ENCODE measurements at places on chromosomes 5 and 9.

DNA sequence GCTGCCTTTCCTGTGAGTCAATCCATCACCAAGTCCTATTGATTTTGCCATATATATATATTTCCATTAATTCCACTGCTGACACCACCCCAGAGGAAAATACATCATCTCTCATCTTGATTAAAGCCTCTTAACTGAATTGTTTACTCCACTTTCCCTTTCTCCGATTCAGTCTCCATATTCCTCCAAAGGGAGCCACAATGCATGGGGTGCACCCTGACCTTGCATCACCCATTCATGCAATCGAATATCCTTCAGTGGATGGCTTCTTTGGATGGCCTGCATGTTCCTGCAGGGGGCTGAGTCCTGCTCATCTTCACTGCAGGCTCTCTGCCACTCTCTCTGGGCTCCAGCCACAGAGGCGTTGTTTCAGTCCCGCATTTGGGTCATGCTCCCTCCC, 231.0 kb downstream of the SNX18 start:
- H3K4me3 ChIP-seq = no peak overlapping the region
- no peak for DNase-seq
- H3K27me3 ChIP-seq = no peaks in the 10 kb centered on the region
- H3K4me1 ChIP-seq = peaks cover 9% of the 10 kb centered on the region
- no peaks in the 10 kb centered on the region for H3K36me3 ChIP-seq

DNA sequence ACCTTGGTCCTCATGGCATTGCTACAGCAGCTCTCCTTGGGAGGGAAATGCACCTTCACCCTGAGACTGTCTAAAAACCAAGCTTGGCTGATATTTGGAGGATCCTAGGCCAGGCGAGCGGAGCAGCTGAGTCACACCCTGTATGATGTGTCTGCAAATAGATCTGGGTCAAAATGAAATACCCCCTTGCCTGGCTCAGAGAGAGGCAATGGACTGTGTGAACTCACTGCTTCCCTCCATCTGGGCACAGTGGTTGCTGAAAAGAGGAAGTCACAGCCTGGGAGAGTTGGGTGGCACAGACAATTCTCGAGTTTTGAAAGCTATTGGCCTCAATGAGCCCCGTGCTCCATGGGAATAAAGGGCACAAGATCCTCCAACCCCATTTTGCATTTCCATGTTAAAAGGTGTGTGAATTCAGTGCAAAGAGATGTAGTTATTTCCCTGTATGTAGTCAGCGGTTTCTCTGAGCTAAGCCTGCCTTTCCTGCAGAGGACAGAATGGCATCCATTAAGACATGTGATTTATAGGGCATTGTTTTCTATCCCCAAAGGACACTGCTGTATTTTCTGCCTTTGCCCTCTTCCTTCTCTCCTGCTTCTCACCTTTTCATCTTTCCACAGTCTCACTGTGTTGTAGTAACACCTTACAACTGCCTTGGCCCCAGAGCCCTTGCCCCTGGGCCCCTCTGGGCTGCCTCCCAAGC, 177.2 kb downstream of the GADD45G start:
- DNase-seq = no peak
- no peak overlapping the region for H3K4me3 ChIP-seq
- no peaks in the 10 kb centered on the region for H3K36me3 ChIP-seq
- peaks cover 17% of the 10 kb centered on the region for H3K27me3 ChIP-seq
- no peak overlapping the region for H3K27ac ChIP-seq
- peaks cover 29% of the 10 kb centered on the region for H3K4me1 ChIP-seq

- H3K4me3 ChIP-seq = no peak overlapping the region
- no peaks in the 10 kb centered on the region for H3K27me3 ChIP-seq
- no peak for DNase-seq
- H3K36me3 ChIP-seq = peaks cover 2% of the 10 kb centered on the region
- no peak overlapping the region for H3K27ac ChIP-seq
- H3K4me1 ChIP-seq = peaks cover 30% of the 10 kb centered on the region
Observed at GRCh38 chr5:119343052-119343451, 12.8 kb upstream of the TNFAIP8 start.

GRCh38 chr9:79465156-79465555, 106.6 kb upstream of the TLE4 start:
- H3K27ac ChIP-seq = no peak overlapping the region
- DNase-seq = no peak
- no peak overlapping the region for H3K4me3 ChIP-seq
- peaks cover 11% of the 10 kb centered on the region for H3K4me1 ChIP-seq

DNA sequence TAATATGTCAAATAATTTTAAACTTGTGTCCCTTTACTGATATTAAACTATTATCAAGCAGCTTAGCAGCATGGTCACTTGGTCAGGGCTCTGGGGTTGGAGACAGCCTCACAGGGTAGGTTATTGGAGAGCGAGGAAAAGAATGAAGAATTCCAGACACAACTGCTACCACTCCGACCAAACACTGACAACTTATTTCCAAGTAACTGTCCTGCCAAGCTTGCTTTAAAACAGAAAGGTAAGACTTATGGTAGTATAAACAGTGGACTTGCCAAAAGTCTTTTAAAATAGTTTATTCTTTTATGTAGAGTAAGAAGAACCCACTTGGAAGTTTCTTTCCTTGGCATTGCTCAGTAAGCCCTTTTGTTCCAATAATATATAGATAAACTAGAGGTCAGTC, 364.1 kb downstream of the DEPDC1B start:
- H3K27me3 ChIP-seq = no peaks in the 10 kb centered on the region
- no peaks in the 10 kb centered on the region for H3K36me3 ChIP-seq
- no peak overlapping the region for H3K27ac ChIP-seq
- no peaks in the 10 kb centered on the region for H3K4me1 ChIP-seq
- no peak for DNase-seq

DNA sequence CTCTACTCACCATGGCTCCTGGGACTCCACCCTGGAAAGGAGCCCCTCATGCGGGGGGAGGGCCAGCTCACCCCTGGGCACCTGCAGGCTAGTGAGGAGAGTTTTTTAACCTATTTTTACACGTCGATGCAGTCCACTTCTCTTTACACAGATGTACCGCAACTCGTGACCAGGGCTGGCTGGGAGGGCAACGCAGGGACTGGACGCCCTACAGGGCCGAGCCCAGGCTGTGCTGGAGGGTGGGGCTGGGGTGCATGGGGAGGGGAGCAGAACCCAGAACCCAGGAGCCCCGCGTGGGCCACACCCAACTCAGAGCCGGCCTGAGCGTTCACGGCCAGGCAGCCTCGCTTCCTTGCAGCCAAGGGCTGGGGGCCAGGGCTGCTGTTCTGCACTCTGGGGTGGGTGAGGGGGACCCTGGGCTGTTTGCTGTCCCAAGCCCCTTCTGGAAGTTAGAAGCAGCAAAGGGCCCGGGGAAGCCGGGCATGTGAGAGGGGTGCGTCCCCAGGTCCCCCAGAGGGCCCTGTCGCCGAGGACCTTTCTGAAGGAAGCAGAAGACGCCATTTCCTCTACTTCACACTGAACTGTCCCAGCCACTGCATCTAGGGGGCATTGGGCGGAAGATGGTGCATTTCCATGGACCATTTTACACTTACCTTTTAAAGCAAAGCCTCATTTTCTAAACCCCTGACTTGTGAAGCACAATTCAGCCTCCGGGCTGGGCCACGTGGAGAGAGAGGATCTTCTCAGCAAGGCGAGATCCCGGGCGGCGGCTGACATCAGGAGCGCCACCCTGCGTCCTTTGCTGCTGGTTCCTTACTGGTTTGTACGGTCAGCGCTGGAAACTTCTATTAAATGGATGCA, 90.5 kb downstream of the KCNT1 start:
- no peak overlapping the region for H3K27ac ChIP-seq
- no peaks in the 10 kb centered on the region for H3K4me1 ChIP-seq
- no peaks in the 10 kb centered on the region for H3K36me3 ChIP-seq
- H3K4me3 ChIP-seq = no peak overlapping the region
- H3K27me3 ChIP-seq = peaks cover 8% of the 10 kb centered on the region

DNA sequence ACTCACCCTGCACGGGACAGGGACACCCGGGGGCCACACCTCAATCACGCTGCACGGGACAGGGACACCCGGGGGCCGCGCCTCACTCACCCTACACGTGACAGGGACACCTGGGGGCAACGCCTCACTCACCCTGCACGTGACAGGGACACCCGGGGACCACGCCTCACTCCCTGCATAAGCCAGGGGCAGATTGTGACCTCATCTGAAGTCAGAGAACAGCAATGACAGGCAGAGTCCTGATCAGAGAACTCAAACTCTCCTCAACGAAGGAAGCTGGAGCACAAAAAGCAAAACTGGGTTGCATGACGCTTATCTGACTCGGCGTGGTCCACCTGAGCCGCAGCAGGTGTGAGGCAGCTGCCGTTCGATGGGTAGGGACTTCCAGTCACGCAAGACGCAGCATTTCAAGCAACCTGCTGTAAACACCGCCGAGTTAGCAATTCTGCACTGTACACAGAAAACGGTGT, 3.2 kb downstream of the TERT start:
- H3K4me1 ChIP-seq = peaks cover 2% of the 10 kb centered on the region
- H3K4me3 ChIP-seq = no peak overlapping the region
- H3K27ac ChIP-seq = no peak overlapping the region
- peak; percentile 31 for DNase-seq
- peaks cover 50% of the 10 kb centered on the region for H3K27me3 ChIP-seq

GRCh38 chr9:84031534-84031933, 50.9 kb downstream of the RMI1 start:
- H3K27me3 ChIP-seq = peaks cover 34% of the 10 kb centered on the region
- DNase-seq = no peak
- H3K4me1 ChIP-seq = no peaks in the 10 kb centered on the region
- H3K4me3 ChIP-seq = no peak overlapping the region
- no peak overlapping the region for H3K27ac ChIP-seq
- no peaks in the 10 kb centered on the region for H3K36me3 ChIP-seq

DNA sequence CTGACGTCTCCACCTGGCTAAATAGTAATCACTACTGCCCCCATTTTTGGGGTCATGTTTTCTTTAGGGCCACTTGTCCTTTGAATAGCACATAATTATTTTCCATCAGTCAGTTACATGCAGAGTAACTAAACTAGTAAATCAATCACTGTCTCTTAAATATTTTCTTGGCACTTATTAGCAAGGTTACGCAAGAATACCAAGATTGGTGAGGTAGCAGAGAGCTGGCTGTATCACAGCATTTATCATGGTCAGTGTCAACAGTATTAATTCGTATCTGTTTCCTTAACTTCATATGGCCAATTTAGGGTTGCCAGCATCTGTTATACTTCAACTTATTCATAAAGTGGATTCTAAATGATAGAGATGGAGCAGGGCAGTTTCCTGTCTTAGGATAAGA, 346.8 kb upstream of the FAM174A start:
- no peaks in the 10 kb centered on the region for H3K27me3 ChIP-seq
- H3K36me3 ChIP-seq = no peaks in the 10 kb centered on the region
- no peak overlapping the region for H3K27ac ChIP-seq
- no peak for DNase-seq
- H3K4me3 ChIP-seq = no peak overlapping the region

- H3K4me1 ChIP-seq = peaks cover 11% of the 10 kb centered on the region
- DNase-seq = no peak
- H3K36me3 ChIP-seq = no peaks in the 10 kb centered on the region
- no peak overlapping the region for H3K27ac ChIP-seq
Observed at GRCh38 chr9:76521906-76522305, 62.9 kb downstream of the GCNT1 start.

DNA sequence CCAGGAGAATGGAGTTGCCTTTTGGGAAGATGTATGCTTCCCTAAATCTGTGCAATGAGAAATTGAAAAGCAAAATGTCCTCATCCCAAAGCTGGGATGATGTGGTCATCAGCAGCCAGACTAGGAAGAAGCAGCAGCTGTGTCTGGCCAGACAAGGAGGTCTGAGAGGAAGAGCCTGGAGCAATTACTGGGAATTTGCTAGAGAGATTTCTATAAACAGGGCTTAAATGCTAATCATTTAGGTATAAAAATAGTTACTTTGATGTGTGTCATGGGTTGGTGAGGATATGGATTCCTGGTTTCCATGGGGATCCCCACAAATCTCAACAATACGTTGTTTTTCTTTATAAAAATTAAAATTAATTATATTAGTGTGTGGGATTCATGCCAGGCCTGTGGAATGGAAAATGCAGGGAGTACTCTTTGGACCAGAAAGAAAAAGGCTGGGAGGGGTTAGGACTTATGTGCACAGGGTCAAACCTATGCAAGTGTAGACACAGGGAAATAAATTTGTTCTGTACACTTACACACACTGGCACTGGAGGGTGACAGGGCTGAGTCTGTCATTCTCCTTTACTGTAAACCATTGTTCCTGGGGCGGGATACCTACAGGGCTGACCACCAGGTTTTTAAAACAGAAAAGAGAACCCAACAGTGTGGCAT, 58.7 kb upstream of the TRPC7 start:
- peaks cover 2% of the 10 kb centered on the region for H3K27me3 ChIP-seq
- H3K4me3 ChIP-seq = no peak overlapping the region
- H3K4me1 ChIP-seq = peaks cover 51% of the 10 kb centered on the region
- DNase-seq = no peak

- H3K27ac ChIP-seq = no peak overlapping the region
- H3K27me3 ChIP-seq = no peaks in the 10 kb centered on the region
- H3K4me3 ChIP-seq = no peak overlapping the region
Observed at GRCh38 chr9:34250721-34251120, 71.9 kb downstream of the UBAP1 start.

DNA sequence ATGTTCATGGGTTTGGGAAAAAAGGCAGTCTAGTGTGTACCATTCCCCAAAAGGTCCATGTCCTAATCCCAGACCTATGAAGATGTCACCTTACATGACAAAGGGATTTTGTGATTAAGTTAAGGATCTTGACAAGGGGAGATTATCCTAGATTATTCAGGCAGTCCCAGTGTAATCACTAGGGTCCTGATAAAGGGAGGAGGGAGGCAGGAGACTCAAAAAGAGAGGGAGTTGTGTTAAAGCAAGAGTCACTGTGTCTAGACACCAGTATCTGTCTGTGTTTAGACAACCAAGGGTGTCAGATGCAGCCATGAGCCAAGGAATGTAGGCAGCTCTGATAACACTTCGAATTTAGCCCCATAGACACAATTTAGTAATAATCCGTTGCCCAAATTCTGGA, 49.5 kb downstream of the DPYSL3 start:
- no peaks in the 10 kb centered on the region for H3K36me3 ChIP-seq
- H3K4me1 ChIP-seq = peaks cover 9% of the 10 kb centered on the region
- no peak overlapping the region for H3K27ac ChIP-seq
- DNase-seq = no peak
- H3K4me3 ChIP-seq = no peak overlapping the region

DNA sequence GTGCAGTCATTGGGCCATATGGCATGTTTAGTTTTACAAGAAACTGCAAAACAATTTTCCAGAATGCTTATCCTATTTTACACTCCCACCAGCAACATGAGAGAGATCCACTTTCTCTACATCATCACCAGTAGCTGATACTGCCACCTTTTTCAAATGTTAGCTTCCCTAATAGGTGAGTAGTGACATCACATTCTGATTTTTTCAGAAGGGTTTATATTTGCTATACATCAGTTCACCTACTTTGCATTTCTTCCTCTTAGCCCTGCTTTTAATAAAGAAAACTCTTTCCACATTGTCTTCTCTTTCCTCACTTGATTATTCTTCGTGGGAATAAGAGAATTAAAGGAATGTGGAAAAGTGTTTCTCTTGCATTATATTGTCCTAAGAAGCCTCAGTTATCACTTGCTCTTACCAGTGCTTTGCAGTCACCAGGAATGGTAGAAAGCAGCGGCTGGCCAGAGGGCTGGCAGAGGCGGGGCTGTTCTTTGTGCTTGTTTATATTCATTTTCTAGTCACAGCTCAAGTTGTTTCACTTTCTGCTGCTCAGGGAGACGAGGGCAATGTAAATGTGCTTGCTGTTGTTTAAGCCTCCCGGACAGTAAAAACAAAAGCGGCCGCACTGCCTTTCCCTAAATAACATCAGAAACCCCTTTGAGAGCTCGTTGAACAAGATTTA, 164.8 kb downstream of the HSD17B3 start:
- H3K36me3 ChIP-seq = no peaks in the 10 kb centered on the region
- H3K4me3 ChIP-seq = no peak overlapping the region
- DNase-seq = no peak
- no peak overlapping the region for H3K27ac ChIP-seq
- H3K27me3 ChIP-seq = peaks cover 18% of the 10 kb centered on the region

GRCh38 chr5:125298258-125298657, 551.8 kb upstream of the ZNF608 start:
- no peaks in the 10 kb centered on the region for H3K36me3 ChIP-seq
- H3K27me3 ChIP-seq = no peaks in the 10 kb centered on the region
- peaks cover 36% of the 10 kb centered on the region for H3K4me1 ChIP-seq
- H3K4me3 ChIP-seq = no peak overlapping the region
